ENCODE measurements at places on chromosomes 1 and 21. TPM values are rescaled to one million over a fixed set of nuclear protein-coding genes. Genes with fewer than 3 reads are reported as not detected.

Gene OR2T29
- not detected for total RNA-seq

Gene GLIS1
- 0.22 TPM for total RNA-seq

Gene RIPK4
- 2.1 TPM for total RNA-seq

Gene FAM151A
- 0.63 TPM for total RNA-seq

Gene ANGPTL7
- total RNA-seq = 1.6 TPM

Gene ATP5IF1
- total RNA-seq = 881 TPM

Gene WDR77
- 44.0 TPM for total RNA-seq

Gene RGS18
- 1.2 TPM for total RNA-seq

Gene UTS2
- total RNA-seq = not detected

DNA sequence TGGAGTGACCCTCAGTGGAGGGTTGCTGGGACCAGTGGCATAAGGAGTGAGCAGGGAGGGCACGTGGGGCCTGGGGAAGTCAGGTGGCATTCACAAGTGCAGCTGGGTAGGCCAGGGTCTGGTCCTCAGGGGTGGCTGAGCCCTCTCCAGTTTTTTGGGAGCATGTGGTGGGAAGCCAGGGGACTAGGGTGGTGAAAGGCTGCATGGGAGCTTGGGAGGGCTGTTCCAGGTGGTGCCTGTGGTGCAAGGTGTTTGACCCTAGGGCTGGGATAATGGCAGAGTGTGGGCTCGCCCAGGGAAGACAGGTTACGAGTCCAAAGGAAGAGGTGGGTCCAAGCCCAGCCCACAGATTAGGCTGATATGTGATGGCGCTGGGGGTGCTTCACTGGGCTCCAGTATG lies 30.5 kb downstream of the MAN1C1 start:
- DNase-seq = peak; percentile 21

GRCh38 chr1:118960567-118961136 lies 27.5 kb downstream of the TBX15 start:
- peak; percentile 87 for DNase-seq

GRCh38 chr1:18309552-18310155 lies 171.1 kb upstream of the KLHDC7A start:
- DNase-seq = no peak

DNA sequence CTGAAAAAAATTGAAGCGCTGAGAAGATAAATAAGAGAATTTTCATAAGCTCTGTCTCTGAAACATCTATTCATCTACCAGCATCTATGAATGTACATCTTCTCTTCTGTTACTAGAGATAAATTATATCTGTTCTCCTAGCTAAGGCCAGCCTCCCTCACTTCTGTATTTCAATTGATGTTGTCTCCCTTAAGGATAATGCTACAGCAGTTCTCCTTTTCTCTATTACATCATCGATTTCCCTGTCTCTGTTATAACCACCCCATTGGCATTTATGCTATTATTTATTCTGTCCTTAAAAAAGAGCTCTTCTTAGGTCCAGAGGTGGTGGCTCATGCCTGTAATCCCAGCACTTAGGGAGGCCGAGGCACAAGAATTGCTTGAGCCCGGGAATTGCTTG lies 42.9 kb upstream of the TMCO2 start:
- DNase-seq = no peak

- DNase-seq = no peak
Measured at GRCh38 chr1:65083263-65083896, 64.6 kb upstream of the AK4 start.

DNA sequence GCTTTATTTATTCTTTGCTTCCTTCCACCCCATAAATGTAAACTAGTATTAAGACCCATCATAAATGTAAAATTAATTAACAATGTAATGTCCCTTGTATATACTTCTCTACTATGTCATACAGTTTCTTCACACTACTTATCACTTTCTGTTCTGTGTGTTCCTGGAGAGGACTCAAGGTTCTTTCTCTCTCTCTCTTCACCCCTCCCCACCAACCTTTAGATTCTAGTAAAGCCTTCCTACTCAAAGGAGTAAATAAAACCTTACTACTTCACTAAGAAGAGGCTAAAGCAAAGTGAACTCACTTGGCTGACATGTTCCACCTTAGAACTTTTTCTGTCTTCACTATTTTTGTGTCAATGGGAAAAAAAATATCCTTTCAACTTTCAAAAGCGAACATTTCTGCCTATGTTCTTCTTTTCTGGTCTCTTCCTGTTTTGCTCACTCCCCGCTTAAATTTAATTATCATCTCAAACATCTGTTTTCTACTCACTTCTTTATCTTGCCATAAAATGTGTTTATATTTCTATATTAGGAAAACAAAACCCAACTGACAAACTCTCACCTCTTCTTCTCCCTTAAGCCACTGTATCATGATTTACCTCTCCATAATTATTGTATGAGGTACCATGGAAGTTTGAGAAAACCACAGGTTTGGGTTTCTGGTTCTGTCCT lies 260.3 kb downstream of the DPYD start:
- DNase-seq = no peak

DNA sequence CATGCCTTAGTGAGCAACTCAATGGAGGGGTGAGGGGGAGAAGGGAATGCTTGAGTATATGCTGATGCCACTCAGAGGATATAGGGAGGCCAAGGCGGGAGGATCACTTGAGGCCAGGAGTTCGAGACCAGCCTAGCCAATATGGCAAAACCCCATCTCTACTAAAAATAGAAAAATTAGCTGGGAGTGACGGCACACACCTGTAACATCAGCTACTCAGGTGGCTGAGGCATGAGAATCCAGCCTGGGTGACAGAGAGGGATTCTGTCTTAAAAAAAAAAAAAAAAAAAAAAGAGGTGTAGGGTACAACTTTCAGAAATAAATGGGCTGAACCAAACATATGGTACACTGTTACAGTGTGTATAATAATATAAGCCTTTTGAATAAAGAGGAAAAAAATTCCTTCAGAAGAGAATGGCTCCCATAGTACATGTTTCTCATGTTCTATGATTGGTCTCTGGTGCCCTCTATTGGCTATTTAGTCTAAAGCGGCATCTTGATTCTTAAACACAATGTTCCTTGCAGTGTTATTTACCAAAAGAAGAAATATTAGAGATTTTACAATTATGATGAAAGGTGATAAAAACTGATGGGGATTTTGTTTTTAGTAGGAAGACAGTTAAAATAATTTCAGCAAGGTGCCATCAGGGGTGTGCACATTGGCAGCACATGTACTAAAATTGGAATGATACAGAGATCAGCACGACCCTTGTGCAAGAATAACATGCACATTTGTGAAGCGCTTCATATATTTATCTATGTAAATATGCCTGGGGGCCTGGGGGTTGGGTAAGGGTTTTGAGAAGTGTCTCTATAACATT lies 109.8 kb downstream of the PATJ start:
- no peak for DNase-seq

DNA sequence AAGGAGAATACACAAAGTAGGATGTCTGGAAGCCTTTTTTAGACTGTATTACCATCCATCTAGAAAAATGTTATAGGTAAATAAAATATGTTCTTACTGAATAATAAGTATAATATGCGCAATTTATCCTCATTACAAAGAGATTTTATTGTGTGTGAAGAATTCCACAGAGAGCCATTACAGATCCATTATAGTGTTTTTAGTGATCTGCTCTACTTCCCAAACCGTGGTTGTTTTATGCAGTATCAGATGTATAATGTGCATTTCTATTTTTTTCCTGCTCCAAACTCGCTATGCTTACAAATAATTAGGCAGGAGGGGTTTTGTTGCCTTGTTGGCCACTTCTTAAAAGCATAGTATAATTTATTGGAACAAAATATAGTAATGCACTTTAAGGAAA lies 447.8 kb downstream of the USP25 start:
- no peak for DNase-seq

DNA sequence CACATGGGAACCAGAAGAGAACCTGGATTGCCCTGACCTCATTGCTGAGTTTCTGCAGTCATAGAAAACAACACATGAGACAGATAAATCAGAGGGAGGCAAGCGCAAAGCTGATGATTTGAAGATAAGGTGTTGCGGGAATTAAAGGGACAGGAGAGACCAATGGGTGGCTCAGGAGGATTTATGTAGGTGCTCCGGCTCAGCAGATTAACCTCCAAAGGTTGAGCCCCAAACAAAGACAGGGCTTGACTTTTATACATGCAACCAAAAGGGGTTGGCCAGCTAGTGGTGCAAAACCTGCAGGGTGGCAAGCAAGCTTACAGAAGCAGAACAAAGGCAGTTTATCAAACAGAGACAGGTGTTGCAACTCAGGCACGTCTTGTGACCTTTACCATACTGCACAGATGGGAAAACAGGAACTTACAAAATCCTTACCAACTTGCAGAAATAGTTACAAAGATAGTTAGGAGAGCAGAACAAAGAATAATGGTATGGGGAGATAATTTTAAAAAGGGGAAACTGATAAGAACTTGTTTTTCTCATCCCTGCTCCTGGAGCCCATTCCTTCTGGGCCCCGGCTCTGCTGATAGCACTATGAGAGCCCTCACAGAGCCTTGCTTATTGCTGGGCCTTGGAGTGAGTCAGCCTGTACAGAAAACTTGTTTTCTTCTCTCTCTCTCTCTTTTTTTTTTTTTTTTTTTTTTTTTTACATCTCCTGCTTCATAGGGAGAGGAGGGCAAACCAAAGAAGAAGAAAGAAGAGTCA lies 93.6 kb downstream of the SNRPE start:
- DNase-seq = no peak

GRCh38 chr1:182169203-182169602 lies 107.7 kb upstream of the ZNF648 start:
- no peak for DNase-seq

- DNase-seq = no peak
Measured at GRCh38 chr1:246647513-246647912, 76.7 kb upstream of the SCCPDH start.

GRCh38 chr1:51329443-51330325 lies 678 bp downstream of the TTC39A start:
- no peak for DNase-seq

DNA sequence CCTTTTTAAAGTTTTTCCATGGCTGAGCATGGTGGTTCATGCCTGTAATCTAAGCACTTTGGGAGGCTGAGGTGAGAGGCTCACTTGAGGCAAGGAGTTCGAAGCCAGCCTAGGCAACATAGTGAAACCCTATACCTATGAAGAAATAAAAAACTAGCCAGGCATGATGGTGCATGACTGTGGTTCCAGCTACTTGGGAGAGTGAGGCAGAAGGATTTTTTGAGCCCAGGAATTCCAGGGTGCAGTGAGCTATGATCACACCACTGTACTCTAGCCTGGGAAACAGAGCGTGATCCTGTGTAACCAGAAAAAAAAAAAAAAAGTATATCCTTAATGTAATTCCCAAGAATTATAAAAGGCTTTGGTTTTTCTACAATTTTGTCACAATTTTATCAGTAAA lies 17.4 kb downstream of the DEPDC1 start:
- no peak for DNase-seq

DNA sequence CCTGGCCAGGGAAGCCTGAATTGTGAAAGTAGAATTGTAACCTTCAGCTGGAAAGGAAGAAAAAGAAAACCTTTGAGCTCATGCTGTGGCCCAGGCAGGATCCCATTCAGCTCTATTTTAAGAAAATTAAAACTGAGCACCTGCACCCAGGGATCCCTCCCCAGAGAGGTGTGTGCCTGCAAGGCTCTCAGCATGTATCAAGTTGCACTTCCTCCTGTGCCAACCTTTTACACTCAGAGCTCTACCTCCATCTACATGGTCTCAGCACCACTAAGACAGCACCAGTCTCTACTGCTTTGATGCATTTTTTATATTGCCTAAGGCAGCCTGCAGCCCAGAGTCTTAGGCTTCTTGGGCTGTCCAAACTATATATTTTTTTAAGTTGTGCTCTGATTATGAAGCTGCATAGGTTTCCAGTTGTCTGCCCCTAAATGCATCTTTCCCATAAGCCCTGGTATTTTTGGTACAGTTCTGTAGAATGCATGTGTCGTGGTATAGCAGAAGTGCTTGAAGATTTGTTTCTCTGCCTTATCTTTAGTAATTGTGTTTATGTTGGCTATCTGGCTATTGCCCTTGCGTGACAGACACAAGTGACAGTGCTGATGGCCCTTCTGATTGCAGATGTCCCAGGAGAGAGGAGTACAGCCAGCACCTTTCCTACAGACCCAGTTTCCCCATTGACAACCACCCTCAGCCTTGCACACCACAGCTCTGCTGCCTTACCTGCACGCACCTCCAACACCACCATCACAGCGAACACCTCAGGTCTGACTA lies 63.1 kb downstream of the PTPRC start:
- DNase-seq = no peak

DNA sequence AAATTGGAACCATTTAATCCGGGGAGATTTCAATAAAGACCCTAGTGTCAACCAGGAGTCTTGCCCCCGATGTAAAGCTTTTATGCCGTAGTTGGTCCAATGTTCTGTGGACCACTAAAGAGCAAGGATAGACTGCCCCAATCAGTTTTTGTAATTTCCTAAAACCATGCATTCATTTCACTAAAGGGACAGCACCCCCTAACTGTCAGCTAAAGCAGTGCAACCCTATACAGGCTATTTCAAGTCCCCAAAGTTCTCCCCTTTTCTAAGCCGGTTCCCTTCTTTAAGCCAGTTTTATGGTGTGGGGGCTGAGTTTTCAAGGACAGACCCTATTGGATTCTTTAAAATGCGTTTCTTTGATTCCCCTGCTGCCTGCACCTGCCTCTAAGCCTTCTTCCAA lies 12.7 kb upstream of the PDPN start:
- no peak for DNase-seq
